SK-N-SH treated with all-trans-retinoic acid at 6 μM for 48 hours (cell line): ENCODE measurements at places on chromosomes 7 and 10.

DNA sequence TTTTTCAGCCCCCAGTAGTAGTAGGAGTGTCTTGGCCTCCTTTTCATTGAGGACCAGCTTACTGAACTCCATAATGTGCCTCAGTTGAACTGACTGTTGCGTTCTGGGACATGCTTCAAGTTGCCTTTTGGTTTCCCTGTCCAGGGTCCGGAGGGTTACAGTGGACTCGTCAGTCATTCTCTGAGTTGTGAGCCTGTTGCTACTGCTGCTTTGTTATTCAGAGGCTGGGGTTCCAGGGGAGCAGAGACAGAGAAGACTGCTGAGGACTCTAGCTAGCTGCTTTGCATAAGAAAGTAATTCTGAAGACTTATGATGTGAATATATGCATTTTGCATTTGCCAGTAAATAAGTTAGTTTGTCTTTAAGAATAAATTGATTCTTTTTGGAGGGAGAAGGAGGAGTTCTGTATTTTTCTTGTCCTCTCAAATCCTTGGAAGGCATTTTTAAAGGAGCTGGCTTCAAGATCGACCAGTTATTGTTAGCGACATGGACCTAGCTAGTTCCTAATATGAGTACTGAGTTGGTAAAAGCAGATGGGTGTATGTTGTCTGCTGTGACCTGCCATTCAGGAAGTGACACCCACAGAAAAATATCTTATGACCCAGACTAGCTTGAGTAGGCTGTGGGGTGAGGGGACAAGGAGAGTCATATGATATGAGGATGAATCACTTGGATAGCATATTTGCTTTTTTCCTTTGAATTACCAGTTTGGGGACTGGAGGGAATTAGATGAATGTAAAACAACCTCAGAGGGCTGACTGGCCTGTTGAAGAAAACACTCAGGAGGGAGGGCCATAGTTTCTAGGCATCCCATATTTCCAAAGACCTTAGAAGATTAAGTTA lies 8.3 kb downstream of the PI4K2A start:
- ATAC-seq = peak; percentile 92

- ATAC-seq = no peak
Observed at GRCh38 chr10:112955582-112956421, 5.8 kb downstream of the TCF7L2 start.

DNA sequence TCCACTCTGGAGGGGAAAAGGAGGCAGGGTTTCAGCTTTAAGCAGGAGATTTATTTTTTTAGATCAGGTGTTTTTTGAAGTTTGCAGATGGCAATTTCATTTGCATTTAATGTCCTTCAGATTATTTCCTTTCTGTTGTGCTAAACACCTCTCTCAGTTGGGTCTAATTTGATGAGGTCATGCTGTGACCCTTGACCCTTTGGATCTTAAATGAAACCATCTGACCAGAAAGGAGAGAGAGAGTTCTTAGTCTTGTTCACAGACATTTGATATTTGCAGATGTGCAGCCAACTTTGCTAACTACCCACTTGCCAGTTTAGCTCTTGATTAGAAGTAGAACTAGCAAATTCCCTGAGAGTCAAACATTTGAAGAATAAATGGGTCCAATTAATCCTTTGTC lies 101.5 kb upstream of the RAB11FIP2 start:
- no peak for ATAC-seq

- no peak for ATAC-seq
Observed at GRCh38 chr7:41316410-41316809, 386.5 kb downstream of the INHBA start.
